Natural killer cell treated with Interleukin-12 subunit alpha and Interleukin-12 subunit beta and Interleukin-15 and Interleukin-18, amount 100 ng/mL, for 72 hours (primary cell): ENCODE measurements at places on chromosomes 2 and 18. TPM values are rescaled to one million over a fixed set of nuclear protein-coding genes. Genes with fewer than 3 reads are reported as not detected.

DNA sequence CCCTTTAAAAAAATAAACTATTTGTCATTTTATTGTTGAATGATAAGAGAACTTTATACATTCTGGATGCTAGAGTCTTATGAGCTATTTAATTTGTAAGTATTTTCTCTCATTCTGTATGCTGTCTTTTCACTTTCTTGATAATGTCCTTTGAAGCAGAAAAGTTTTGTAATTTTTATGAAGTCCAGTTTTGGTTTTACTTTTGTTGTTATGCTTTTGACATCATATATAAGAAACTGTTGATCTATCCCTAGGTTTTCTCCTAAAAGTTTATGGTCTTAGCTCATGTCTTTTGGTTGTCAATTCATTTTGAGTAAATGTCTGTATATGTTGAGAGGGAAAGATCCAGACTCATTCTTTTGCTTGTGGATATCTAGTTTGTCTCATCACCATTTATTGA, 52.5 kb downstream of the TMEM247 start:
- H3K4me3 ChIP-seq, result no peak overlapping the region
- no peaks in the 10 kb centered on the region for H3K27me3 ChIP-seq
- no peaks in the 10 kb centered on the region for H3K36me3 ChIP-seq
- peak overlapping the region; percentile 64 for H3K27ac ChIP-seq
- no peak for DNase-seq
- H3K4me1 ChIP-seq, result peaks cover 31% of the 10 kb centered on the region

The CNTNAP5 gene
- total RNA-seq, result not detected

- H3K27me3 ChIP-seq, result no peaks in the 10 kb centered on the region
- H3K4me3 ChIP-seq, result peak overlapping the region; percentile 62
- peak; percentile 69 for DNase-seq
- peaks cover 62% of the 10 kb centered on the region for H3K4me1 ChIP-seq
- H3K27ac ChIP-seq, result peak overlapping the region; percentile 96
- no peaks in the 10 kb centered on the region for H3K36me3 ChIP-seq
Observed at GRCh38 chr2:28360058-28360717, 32.5 kb upstream of the FOSL2 start.

DNA sequence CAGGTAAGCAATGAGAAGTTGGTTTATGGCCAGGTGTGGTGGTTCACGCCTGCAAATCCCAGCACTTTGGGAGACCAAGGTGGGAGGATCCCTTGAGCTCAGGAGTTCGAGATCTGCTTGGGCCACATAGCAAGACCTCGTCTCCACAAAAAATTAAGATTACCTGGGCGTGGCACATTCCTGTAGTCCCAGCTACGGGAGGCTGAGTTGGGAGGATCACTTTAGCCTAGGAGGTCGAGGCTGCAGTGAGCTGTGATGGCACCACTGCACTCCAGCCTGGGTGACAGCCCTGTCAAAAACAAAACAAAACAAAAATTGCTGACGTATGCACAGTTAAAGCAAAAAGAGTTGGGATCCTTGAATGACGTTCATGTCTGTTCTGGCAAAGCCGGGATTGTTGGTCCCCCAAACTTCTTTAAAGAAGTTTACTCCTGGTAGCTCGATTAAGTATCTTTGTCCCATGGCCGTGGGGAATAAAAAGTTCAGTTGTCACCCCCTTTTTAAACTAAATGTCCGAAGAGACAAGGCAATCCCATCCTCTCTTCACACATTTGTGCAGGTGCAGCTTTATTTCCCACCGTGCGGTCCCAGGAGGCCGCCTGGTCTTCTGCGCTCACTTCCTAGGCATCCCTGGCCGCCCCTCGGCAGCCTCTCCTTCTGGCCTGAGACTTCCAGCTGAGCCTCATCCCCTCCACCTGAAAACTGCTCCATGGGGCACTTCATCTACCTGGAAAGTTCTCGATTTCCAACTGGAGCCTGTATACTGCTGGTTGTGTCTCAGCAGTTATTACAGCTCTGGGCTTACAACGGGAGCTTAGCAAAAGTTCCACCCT, 762 bp upstream of the SPOPL start:
- peaks cover 29% of the 10 kb centered on the region for H3K4me1 ChIP-seq
- H3K27me3 ChIP-seq, result no peaks in the 10 kb centered on the region
- H3K36me3 ChIP-seq, result peaks cover 11% of the 10 kb centered on the region

The NCKAP1 gene
- total RNA-seq, result 9.2 TPM

The IGFBP5 gene
- 0.08 TPM for total RNA-seq

DNA sequence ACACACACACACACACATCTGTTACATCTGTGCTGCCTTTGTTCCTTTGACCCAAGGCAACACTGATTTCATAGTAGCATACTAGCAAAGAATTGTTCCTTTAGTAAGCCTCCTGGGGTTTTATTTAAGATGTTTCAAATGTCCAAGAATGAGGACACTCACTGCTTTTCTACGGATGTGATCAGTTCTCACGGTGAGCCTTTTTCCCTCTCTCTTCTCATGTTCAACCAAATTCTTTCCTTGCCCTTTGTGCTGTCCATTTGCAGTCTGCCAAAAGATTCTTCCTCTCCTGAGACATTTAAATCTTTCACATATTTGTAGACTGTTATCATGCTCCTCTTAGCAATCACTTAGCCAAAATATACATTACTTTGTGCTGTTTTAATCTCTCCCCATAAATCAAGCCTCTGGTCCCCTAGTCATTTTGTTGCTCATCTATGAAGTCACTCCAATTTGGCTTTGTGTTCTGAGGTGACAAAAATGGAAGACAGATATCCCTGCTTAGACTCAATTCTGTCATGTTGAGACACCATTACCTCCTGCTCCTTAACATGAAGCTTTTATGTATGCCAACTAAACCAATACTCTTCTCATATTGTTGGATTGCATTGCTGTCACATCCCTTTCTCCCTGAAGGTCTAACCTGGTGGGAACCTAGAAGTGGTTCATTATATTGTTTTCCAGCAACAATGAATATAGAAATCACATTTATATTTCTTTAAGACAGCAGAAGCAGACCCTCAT, 1605.3 kb upstream of the ACVR2A start:
- no peaks in the 10 kb centered on the region for H3K27me3 ChIP-seq
- H3K4me3 ChIP-seq, result no peak overlapping the region
- H3K27ac ChIP-seq, result no peak overlapping the region
- DNase-seq, result no peak
- no peaks in the 10 kb centered on the region for H3K4me1 ChIP-seq
